ENCODE measurements at places on chromosomes 2 and 18.
A peak's percentile ranks its signal among the peaks of the same experiment; 100 is the strongest.

DNA sequence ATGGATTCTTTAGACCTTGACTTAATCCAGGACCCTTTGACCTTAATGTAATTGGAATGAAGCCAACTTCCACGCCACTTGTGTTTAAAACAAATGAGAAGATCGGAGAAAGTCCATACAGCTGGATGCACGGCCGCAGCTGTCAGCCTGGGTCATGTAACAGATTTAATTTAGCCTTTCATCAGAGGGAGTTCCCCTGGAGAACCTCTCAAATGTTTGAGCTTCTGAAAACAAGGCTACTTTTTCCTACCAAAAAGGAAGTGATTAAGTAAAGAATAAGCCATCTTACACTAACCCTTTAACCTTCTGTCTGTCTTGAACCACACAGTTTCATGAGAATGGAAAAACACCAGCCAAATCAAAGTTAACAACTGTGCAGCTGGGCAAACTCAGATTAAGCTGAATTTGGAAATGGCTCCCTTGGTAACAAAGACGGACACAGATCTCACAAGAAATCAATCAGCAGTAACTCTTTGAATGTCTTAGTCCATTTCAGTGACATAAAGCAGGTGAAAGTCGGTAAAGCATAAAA is 103.6 kb downstream of the DOCK10 start:
- peak; percentile 67 for DNase-seq

DNA sequence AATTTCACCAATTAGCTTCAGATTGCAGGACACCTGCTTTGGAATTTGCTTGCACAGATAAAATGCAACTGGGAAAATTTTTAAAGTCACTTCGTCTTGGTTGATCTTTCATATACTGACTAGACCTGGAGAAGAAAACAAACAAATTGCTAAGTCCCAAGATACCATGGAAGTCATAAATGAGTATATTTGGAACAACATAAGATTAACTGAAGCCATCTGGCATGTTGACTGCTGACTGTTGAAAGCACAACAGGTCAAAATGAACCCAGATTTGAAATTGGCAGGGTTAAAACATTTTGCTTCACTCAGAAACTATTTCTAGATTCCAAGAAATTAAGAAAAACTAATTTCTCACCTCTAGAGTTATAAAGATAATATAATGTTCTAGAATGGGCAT is 470.7 kb downstream of the LPIN1 start:
- DNase-seq = no peak

- no peak for DNase-seq
Observed at GRCh38 chr2:241063093-241063551, 39.0 kb downstream of the MTERF4 start.

- DNase-seq = no peak
Observed at GRCh38 chr2:49175831-49176230, 21.5 kb upstream of the FSHR start.

- DNase-seq = no peak
Observed at GRCh38 chr2:23767876-23768621, 158.9 kb downstream of the ATAD2B start.

DNA sequence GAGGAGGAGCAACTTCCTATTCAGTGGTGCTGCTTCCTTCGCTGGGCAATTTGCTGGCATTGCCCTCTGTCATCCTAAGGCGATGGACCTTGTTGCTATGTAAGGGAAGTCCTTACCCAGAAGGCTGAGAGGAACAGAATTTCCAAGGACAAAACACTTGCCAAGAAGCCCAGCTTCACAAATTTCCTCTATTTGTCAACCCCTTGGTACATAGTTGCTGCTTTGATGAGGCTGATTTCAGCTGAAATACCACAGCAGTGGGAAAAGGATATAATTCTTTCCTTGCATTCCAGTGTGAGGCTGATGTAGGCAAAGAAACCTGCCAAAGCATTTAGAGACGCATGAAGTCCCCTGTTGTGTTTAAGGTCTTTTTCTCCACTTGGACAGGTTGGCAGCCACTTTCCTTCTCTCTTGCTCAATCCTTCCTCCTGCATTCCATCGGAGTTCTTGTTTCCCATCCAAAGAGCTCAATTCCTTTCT is 16.4 kb upstream of the ST3GAL5 start:
- no peak for DNase-seq

DNA sequence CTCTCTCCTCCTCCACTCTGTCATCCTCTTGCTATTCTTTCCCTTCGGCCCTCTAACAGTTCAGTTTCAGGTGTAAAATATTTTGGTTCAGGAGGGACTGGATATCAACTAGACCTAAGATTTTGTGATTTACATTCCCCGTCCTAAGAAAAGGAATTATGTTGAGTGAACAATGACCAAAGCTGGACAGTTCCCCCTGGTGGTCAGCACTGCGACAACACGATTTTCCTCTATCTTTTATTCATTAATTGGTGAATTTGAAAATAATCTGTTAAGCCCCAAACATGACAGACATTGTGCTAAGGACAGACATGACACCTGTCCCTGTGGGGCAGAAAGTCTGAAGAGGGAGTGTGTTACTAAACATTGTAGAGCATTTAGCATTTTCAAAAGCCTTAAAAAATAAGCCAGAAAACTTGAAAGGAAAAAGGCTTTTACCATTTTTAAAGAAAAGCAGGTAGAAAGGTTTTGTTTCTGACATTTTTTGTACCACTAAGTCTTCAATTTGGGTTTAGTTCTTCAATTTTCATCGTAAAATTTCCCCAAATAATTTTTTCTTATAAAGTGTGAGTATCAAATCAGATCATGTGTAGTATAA is 28.4 kb upstream of the GTF2A1L start:
- no peak for DNase-seq

- no peak for DNase-seq
Observed at GRCh38 chr2:109136542-109136941, 7.5 kb downstream of the SH3RF3 start.

- DNase-seq = peak; percentile 90
Observed at GRCh38 chr2:101308432-101309210, at the start of gene RNF149. Gene RNF149 (minus strand): TSS chr2:101308701. CDS start chr2:101308588, 113 bp downstream.

DNA sequence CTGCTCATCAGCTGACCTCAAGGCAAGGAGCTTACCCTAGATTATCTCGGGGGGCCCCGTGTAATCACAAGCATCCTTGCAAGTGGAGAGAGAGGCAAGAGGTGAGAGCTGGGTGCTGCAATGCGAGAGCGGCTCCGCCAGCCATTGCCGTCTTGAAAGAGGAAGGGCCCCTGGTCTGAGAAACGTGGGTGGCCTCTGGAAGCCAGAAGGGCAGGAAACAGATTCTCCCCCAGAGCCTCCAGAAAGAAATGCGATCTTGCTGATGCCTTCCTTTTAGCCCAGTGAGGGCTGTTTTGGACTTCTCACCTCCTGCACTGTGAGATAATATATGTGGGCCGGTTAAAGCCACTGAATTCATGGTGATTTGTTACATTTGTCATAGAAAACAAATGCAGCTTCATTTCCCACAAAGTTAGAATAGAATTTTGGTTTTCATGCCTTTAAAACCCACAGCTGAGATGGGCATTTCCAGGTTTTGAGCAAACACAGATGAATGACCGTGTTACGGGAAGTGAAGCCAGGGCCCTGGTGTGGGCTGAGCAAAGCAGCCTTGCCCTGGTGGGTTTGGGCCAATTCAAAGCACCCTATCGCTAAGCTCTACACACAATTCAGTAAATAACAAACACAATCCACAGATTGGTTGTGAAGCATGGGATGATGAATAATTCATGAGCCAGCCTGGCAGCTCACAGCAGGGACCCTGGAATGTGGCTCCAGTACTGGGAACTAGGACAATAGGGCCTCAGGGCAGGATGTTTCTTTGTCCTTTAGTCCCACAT is 319.9 kb upstream of the HS6ST1 start:
- no peak for DNase-seq

DNA sequence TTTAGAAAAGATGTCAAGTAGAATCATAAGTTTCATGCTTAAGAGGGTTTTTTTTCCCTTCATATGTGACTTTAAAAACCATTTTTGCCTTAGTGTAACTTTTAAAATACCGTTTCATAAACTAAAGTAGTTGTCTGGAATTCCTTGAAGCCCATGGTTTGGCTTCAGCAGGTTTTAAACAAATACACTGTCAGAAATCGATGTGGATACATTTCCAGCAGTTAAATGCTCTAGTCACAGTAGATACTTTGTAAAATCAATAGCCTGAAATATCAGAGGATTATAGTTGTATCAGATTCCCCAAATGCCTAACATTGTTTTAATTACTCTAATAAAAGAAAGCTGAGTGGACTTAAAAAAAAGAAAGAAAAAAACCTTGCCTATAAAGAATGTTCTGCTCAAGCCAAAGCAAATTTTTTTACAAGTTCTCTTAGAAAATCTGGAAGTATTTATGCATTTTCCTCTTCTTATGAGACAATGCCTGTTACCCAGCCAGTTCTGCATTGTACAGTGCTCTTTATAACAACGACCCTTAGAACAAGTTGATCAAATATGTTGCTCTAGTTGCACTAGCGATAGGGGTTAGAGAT is 260.5 kb downstream of the LTBP1 start:
- no peak for DNase-seq

All from CD4-positive, CD25-positive, alpha-beta regulatory T cell (primary cell).